ENCODE measurements at places on chromosomes 11 and 22. TPM values are rescaled to one million over a fixed set of nuclear protein-coding genes. Genes with fewer than 3 reads are reported as not detected.

MB gene
- 8,936 TPM for total RNA-seq

- no peak for DNase-seq
Observed at GRCh38 chr11:7964261-7964660, 986 bp downstream of the NLRP10 start.

DNA sequence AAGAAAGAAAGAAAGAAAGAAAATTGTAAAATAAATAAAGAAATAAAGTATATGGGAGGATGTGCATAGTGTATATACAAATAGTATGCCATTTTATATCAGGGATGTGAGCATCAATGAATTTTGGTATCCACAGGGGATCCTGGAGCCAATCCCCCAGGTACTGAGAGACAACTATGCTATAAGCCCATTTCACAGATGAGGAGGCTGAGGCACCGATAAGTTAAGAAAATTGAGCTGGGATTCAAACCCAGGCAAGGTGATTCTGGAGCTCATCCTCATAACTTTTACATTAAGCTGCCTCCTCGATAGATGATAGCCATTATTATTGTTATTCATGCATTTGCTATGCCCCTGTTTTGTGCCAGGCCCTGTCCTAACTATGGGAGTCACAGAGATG, 47.0 kb upstream of the ACCSL start:
- DNase-seq = no peak

LYVE1 gene
- total RNA-seq = 16.7 TPM

ISX gene
- not detected for total RNA-seq

ASPHD2 gene
- total RNA-seq = not detected

SYT9 gene
- not detected for total RNA-seq

GRCh38 chr11:37525336-37525735, 927.3 kb upstream of the RAG2 start:
- no peak for DNase-seq

ZNF214 gene
- total RNA-seq = 0.75 TPM

GRCh38 chr11:43980253-43980652, 37.8 kb downstream of the C11orf96 start:
- no peak for DNase-seq

KAT5 gene
- 49.8 TPM for total RNA-seq

GRCh38 chr11:79078999-79079398, 361.8 kb downstream of the TENM4 start:
- DNase-seq = peak; percentile 34

GRCh38 chr11:105491394-105491793, 118.5 kb upstream of the GRIA4 start:
- no peak for DNase-seq

C11orf16 gene
- total RNA-seq = not detected

GRCh38 chr11:92266806-92267205, 42.2 kb downstream of the FAT3 start:
- DNase-seq = no peak

- DNase-seq = no peak
Observed at GRCh38 chr22:27212102-27212501, 554.7 kb downstream of the MIAT start.

GLYATL1B gene
- not detected for total RNA-seq

FAM180B gene
- not detected for total RNA-seq

GRCh38 chr22:24716602-24717001, 57.9 kb downstream of the PIWIL3 start:
- DNase-seq = no peak

CRYBA4 gene
- not detected for total RNA-seq

GRCh38 chr11:81207421-81208054, 1526.1 kb downstream of the FAM181B start:
- DNase-seq = no peak

- no peak for DNase-seq
Observed at GRCh38 chr11:84922212-84922805, 704.8 kb downstream of the DLG2 start.

KRTAP5-10 gene
- total RNA-seq = not detected

DNA sequence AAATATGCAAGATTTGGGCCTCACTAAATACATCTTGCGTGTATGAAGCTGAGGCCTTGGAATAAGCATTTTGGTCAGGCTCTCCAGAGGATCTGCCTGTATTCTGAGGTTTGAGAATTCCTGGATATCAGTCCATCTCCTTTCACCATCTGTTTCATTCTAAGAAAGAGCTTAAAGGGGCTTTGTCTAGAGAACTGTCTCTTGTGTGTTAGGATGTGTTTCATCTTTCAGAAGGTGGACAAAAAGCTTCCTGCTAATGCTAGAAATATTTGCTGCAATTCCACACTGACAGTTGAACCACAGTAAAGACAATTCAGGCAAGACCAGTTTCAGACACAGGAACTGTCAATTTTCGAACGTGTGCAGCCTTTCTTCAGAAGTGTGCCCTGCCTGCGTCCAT, 185.4 kb downstream of the DBX1 start:
- no peak for DNase-seq
